ENCODE measurements at places on chromosomes 3 and 15.

DNA sequence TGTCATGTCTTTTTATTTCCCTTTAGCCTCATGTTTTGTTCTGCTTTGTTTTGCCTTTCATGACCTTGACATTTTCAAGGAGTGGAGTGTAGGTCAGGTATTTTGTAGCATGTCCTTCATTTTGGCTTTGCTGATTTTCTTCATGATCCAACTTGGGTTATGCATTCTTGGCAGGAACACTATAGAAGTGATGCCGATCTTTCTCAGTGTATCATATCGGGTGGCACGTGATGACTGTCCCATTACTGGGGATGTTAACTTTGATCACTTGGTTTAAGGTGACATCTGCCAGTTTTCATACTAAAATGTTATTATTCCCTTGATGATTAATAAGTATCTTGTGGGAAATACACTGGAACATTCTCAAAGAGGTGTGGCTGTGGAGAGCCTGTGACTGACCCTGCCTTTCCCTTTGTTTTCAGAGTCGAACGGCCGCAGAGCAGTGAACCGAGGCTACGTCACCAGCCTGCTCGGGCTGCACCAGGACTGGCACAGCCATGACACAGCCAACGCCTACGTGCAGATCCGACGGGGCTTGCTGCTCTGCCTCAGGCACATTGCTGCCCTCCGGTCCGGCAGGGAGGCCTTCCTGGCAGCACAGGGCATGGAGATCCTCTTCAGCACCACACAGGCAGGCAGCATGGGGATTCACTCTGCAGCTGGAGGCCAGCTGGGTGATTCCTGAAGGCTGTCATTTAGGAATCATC, 167.7 kb downstream of the AGBL1 start:
- DNase-seq: no peak

DNA sequence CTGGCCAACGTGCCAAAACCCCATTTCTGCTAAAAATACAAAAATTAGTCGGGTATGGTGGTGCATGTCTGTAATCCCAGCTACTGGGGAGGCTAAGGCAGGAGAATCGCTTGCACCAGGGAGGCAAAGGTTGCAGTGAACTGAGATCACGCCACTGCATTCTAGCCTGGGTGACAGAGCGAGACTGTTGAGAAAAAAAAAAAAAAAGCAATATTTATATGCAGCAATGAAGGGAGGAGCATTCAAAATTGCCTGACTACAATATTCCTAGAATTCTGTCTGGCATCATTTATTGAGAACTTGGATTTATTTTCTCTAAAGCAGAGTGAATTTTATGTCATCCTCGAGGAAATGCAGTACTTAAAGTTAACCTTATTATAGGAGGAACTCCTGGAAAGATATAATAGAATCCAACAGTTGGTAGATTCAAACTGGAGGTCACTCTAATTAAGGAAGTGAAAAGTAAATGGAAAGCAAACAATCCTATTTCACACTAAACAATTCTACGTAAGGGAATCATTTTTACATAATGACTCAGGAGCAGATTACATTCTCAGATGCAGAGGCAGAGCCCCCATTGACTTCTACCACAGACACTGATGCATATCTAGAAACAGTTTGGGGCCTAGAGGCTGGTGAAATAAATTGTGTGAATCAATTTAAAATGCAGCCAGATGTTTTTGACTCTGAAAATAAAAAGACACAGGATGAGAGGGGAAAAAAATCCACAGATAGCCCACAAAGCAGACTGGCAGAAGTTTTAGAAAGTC, 82.1 kb upstream of the FHIT start:
- no peak for DNase-seq

GRCh38 chr3:183385698-183386613, 42.5 kb downstream of the MCF2L2 start:
- peak; percentile 63 for DNase-seq

DNA sequence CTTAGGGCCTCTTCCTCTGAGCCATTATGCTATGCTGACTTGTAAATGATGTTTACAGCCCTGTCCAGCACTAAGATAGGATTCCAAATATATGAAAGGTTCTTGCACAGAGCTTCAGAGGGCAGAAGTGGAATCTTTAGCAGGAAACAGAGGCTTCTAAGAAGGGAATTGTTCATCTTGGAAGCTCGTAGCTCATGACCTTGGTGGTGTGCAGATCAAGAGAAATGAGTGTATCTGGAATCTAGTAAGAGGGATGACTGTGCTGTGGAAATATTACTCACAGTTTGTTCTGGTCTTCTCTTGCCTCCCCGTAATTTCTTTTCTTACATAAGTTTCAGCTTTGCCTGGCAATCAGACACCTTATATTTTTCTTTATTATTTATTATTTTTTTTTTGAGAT, 175.8 kb downstream of the SPATA16 start:
- no peak for DNase-seq

GRCh38 chr3:192188218-192188835, 539.0 kb downstream of the FGF12 start:
- DNase-seq: no peak

- DNase-seq: no peak
Measured at GRCh38 chr15:88949734-88950400, 36.7 kb upstream of the MFGE8 start.

DNA sequence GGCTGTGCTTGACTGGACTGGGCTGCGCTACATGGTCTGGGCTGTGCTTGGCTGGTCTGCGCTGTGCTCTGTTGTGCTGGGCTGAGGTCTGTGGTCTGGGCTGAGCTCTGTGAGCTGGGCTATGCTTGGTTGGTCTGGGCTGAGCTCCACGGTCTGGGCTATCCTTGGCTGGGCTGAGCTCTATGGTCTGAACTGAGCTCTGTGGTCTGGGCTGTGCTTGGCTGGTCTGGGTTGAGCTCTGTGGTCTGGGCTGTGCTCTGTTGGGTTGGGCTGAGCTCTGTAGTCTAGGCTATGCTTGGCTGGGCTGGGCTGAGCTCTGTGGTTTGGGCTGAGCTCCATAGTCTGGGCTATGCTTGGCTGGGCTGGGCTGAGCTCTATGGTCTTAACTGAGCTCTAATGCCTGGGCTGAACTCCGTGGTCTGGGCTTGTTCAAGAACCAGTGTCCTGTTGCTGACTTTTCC, 92.0 kb downstream of the PLXNA1 start:
- no peak for DNase-seq

DNA sequence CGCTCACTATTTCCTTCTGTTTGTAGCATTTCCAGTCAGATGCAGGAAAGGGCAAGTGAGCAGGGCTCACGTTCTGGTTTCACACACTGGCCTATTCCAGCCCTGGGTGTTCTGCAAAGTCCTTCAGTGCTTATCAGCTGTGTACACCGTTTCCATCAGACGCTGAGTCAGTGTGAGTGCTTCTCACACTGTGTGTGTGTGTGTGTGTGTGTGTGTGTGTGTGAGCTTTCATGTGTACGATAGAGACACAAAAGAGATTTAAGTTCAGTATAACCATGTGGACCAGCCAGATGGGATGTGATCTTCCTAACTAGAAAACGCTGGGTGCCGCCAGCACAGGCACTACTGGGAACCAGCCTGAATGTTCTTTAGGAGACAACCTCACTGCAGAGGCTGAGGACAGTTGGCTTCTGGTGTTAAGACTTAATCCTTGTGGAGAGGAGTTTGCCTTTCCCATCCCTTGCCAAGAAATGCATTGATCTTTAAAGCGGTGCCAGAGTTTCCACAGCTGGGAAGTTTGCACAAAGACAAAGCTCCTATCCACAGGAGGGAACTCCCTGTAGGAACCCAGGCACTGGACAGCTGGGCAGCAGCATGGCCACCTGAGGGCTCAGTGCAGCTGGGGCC, 3.9 kb upstream of the CHSY1 start:
- no peak for DNase-seq

GRCh38 chr3:183331498-183331897, 78.4 kb downstream of the B3GNT5 start:
- no peak for DNase-seq

DNA sequence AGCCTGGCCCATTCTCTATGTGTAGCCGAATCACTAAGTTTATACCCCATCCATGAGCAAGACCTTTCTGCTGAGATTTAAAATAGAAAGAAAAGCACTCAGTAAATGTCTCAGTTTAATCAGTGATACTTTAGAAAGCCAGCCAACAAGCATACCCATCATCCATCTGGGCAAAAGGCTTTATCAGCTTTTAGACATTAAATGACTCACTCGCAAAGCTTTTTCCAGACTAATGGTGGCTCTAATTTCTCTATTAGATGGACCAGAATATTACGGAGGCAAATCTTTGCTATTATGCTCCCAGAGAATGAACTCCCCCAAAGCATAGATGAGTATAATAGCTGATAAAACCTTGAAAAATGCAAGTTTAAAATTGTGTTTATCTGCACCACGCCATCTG, 727.8 kb downstream of the GBE1 start:
- DNase-seq: no peak

DNA sequence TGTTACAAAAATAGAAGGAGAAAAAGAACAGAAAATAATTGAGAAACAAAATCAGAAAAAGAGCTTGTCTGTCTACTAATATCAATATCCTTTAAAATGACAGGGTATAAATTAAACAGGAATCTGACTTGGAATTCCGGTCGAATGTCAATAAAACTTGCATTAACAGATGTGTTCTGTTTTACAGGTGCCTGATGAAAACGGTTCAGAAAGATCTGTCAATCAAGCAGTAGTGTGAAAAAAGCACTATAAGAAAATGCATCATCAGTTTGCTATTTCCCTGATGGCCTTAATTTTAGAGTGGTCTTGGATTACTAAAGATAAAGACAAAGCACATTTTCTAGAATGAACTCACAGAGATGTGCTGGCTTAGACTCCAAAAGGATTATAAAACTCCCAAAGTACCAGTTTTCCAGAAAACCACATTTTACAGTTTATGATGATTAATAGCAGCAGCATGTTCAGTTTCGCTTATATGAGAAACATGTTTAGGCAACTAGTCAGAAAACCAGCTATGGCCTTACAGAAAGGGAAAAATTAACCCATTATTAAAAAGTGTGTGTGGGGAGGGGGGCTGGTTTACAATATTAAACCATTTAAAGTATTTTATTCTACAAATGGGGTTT, 8.2 kb upstream of the C3orf38 start:
- DNase-seq: no peak

GRCh38 chr3:193270451-193270850, 29.4 kb downstream of the PLAAT1 start:
- no peak for DNase-seq

- no peak for DNase-seq
Measured at GRCh38 chr3:22907161-22907780, 295.9 kb upstream of the UBE2E2 start.

- no peak for DNase-seq
Measured at GRCh38 chr3:46186471-46187340, 21.4 kb downstream of the CCR1 start.

Measured in activated gamma-delta T cell treated with Interleukin-2 at 50 U/mL for 16 hours (primary cell).